Activated CD4-positive, CD25-positive, alpha-beta regulatory T cell treated with anti-CD3 and anti-CD28 coated beads, Interleukin-2, amount 50 U/mL, for 16 hours (primary cell): ENCODE measurements at places on chromosomes 12 and 14.

DNA sequence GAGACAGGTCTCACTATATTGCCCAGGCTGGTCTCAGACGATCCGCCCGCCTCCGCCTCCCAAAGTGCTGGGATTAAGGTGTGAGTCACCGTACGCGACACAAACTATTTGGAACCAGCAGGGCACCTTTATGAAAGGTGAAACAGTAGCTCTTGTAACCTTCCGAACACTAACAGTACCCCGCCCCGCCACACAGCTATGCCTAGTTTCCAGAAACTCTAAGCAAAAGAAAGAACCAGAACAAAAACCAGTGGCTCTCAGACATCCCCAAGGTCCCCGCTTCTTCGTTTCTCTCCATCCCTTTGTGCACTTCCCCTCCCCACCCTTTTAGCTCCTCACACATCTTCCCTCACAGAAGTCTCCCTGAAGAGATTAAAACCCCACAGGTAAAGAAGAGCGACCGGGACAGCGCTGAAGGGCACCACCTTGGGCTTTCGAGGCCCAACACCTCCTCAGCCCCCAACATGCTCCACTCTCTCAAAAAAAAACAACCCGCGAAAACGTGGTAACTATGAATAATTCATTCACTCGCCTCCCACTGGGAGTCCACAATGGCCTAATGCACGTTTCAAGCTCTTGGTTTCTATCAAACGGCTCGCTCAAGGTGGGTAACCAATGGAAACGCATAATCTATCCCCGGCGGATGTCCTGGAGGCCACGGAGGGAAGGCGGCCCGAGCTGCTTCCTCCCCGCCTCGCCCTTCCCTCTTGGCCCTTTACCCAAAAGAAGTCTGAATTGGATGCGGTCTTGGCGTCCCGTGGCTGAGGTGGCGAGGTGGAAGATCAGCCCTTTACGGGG lies 877 bp downstream of the BAG5 start:
- no peak for DNase-seq

DNA sequence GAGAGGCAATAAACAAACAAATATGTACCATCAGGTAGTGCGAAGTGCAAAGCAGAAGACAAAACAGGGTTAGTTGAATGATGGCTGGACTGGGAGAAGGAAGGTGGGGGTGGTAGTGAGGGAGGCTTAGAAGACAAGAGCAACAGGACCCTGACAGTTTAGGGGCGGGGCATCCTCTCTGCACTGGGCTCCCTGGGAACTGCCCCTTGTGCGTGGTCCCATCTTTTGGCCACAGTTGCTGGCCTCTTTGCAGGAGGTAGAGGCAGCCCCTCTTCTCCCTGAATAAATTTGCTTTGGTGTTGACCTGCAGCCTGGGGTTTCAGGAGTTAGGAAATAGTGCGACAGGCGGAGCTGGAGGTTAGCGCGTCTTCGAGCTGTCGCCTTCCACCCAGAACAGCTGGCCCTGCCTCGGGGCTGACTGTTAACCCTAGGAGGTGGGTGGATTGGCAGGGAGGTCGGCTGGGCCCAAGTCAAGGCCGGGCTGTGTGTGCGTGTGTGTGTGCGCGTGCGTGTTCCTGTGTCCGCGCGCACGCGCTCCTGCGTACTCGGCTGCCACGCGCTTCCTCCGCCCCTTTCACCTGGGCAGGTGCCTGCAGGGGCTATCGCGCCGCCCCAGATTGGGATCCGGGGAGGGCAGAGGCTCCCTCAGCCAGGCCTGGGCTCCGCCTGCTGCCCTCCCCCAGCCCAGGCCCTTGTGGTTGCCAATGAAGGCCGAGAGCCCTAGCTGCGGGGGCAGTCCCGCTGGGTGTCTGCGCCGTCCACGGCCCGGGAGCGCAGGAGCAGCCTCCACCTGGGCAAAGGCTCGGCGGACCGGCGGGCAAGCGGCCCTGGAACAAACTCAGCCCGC lies 180.8 kb downstream of the ADCK1 start:
- no peak for DNase-seq

- DNase-seq, result no peak
Measured at GRCh38 chr14:98498019-98498885, 773.7 kb downstream of the BCL11B start.

GRCh38 chr14:92651758-92652406 lies 96.5 kb downstream of the LGMN start:
- DNase-seq, result no peak

DNA sequence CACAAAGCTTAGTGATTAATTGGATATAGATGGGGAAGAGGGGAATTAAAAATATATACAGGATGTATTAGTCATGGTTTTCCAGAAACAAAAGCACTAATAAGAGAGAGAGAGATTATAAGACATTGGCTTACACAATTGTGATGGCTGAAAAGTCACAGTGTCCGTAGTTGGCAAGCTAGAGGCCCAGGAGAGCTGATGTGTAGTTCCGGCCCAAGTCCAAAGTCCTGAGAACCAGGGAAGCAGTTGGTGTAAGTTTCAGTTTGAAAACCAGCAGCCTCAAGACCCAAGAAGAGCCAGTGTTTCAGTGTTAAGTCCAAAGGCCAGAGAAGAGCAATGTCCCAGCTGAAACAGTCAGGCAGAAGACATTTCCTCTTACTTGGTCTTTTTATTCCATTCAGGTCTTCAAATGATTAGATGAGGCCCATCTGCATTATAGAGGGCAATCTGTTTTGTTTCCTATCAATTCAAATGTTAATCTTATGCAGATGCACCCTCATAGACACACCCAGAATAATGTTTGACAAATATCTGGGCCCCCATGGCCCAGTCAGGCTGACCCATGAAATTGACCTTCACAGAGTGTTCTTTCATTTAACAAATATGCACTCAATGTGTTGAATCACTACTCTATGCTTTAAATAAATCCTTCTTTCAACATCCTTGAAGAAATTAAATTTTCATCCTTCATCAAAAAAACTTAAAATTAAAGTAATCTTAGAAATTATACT lies 67.2 kb upstream of the DIO2 start:
- no peak for DNase-seq

DNA sequence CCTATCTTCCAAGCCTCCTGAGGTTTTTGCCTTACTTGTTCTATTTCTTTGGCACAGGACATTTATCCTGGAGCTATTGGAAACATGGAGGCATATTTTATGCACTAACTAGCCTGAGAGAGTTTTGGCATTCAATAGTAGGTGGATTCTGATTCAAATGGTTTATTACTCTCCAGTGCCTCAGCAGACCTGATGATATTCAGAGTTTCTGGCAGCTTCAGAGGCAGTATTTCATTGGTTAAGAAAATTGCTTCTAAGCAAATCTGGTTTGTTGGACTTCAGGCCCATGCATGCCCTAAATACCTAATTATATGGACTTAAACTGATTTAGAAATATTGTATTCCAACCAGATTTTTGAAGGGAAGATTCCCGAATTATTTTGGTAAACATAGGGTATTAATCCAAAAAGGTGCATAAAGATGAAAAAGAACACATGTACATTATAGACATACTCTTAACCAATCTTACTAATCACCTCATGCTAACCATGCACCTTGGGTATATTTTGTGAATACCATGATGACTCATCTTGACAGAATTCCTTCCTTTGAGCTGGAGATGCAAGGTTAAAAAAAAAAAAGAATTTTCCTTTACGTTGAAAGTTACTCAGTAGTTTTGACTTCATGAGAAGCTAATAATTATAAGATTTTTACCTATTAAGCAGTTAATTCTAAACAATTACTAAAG lies 44.3 kb upstream of the KTN1 start:
- DNase-seq, result no peak

DNA sequence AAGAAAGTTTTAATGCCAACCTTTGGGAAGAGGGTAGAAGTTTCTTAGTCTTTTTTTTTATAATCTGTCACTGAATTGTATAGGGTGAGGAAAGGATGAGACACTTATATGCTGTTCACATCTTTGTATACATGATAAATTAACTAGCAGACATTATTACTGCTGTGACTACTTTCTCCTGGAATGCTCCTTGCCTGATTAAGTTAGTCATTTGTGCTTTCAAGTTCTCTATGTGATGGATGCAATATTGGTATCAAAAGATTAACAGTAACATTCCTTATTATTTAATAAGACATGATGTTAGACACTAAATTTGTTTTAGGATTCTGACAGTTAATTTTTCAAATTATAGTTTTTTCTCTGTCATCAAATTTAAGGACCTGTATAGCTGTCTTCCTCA lies 223.4 kb upstream of the GARIN2 start:
- DNase-seq, result no peak

DNA sequence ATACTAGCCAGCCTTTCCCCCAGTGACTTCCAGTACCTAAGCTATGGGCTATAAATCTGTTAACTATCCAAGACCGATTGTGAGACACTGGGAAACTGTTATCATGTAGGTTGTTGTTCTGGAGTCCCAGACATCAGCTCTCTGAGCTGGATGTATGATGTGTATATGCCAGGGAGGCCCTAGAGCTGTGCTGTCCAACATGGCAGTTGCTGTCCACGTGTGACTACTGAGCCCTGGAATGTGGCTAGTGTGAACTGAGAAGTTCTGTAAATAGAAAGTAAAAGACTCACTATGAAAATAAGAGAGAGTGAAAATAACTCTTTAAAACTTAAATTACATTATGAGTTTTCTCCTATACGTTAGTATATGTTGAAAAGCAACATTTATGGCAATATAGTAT lies 755.8 kb upstream of the FBXO33 start:
- DNase-seq, result no peak

- DNase-seq, result no peak
Measured at GRCh38 chr14:81096656-81097055, 124.1 kb downstream of the GTF2A1 start.

DNA sequence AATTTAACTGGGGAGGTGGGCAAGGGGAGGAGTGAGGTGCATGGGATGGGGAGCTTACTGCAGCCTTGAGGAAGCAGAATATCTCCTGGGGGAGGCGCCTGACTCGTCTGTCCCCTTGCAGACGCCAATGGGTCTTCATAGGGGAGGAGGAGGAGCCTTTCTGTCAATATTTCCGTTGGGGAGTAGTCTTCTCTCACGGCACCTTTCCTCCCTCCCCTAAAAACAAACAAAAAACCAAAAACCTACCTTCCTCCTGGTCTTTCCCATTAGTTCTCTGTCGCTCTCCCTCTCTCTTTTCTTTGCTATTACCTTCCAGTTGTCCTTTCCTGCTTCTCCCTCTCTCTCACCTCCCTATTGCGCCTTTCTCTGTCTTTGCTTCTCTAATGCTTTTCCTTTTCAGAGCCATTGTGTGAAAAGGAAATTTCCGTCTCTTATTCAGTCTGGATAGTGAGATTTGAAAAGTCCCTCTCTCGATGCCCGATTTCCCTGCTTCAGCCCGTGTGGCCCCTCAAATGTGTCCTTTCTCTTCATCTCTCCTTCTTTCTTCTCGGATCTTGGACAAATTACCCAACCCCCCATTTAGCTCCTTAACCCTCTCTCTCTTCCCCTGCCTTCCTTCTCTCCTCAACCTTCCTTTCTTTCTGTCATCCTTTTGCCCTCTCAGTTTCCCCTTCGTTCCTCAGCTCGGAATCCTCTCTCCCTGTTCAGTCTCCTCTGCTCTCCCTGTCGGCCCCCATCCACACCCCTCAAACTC lies 5.9 kb downstream of the GPR84 start:
- no peak for DNase-seq

GRCh38 chr12:11026118-11026517 lies 3.7 kb upstream of the TAS2R19 start:
- DNase-seq, result no peak

GRCh38 chr14:76274324-76274723 lies 101.6 kb upstream of the ESRRB start:
- DNase-seq, result no peak

DNA sequence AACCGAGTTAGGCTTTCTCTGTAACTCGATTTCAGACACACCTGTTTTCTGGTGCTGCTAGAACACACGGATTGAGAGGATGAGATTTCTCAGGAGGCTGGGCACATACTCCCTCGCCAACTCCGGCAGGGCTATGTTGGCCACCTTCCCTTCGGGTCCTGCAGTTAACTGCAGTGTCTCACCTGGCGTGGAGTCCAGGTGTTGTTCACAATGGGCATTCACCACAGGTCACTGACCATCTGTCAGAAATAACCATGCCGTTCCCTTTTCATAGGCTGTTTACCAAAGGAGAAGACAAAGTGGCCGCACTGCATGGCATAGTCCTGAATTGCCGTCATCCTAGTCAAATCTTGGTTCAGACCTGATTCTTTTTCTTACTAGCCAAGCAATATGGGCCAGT lies 5.5 kb upstream of the KCNH3 start:
- no peak for DNase-seq

- no peak for DNase-seq
Measured at GRCh38 chr14:39680777-39681176, 248.5 kb upstream of the FBXO33 start.

GRCh38 chr14:61627612-61628011 lies 67.7 kb upstream of the HIF1A start:
- no peak for DNase-seq

DNA sequence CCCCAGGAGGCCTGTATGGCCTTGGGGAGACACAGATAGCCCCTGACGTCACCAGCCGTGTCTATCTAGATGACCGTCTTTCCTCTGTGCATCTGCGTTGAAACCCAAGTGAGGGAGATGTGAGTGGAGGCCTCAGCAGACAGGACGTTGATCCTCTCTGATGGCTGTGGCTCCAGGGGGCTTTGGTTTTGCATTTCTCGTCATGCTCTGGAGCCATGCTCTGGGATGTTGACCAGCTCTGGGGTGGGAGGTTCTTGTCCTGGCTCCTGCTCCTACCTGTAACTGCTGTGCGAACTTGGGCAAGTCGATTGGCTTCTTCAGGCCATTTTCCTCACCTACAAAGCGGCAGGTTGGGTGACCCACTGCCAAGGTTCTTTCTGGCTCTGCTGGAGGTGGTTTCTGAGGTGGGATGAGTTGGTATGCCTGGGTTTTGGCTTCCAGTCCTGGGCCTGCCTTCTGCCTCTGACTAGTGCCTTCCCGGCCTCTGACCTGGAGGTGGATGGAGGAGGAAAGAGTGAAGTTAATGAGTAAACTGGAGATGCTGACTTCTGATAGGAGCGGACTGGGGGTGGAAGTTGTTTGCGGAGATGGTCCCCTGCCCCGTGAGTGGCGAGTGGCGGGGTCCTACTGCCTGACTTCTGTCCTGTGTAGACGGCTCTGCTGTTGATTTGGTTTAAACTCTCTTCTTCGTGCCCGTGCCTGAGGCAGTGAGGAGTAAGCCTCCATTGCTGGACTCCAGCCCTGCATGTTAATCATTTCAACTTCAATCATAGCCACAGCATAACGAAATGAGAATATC lies 8.4 kb downstream of the TSPAN9 start:
- DNase-seq, result no peak

GRCh38 chr14:105168496-105168978 lies at the start of gene JAG2:
Gene JAG2 (minus strand): TSS chr14:105168776. CDS start chr14:105168420, 356 bp downstream.
- peak; percentile 21 for DNase-seq
